Activated T-helper 2 cell treated with anti-CD3 and anti-CD28 coated beads, Interferon-gamma antibody, Interleukin-2, Interleukin-4, amounts not matched to agents 10 μg/mL and 5 μg/mL and 100 μg/mL, durations not matched to agents 14 hours and 24 hours and 36 hours (primary cell): ENCODE measurements at places on chromosomes 2 and 18. TPM values are rescaled to one million over a fixed set of nuclear protein-coding genes. Genes with fewer than 3 reads are reported as not detected.

The FER1L5 gene
- total RNA-seq: not detected in 2 replicates

The GPC1 gene
- 21.9 and 25.6 TPM in 2 replicates for total RNA-seq

DNA sequence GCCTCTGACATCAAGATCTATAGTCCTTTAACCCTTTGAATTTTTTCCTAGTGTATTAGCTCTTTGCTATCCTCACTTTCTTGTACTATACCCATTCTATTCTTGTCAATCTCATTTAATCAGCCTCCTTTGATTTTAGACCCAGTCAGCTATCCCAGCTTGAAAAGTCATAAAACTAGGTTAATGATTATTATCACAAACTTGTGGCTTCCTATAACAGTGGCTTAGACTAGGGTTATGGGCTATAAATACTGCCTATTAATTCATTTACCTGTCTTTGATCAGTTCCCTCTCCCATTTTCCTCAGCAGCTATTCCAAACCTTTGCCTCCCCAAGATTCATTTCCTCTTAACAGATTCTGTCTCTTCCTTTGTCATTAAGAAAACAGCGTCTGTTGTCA is 174.8 kb downstream of the UBR3 start:
- DNase-seq: no peak

DNA sequence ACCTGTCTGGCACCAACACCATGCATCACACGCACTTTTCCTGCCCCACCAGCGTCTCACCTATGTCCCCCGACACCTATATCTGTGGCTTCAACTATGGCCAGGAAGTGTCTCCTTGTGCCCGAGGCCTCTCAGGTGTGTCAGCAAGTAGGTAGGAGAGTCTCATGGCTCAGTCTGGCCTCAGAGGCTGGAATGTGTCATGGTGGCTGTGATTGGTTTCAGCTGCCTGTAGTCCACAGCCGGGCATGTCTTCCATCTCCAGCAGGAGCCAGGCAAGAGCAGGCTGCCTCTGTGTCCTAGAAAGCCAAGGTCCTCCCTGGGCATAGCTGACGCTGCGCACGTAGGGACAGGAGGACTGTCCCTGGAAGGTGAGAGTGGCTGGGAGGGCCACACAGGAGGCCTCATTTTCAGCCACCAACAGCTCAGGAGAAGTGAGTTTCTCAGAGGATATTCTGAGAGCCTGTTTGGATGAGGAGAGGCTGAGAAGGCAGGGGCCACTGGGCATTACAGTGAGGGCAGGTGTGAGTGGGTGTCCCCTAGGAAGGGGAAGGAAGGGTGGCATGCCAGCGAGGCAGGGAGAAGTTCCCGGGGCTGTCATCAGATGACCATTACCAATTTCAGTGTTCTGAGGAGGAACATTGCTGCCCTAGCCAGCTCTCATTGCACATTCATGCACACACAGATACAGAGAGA is 47.2 kb downstream of the SDC1 start:
- no peak for DNase-seq
